Thymus (tissue), 14 donors: ENCODE measurements at places on chromosomes 4 and X.
A peak's percentile ranks its signal among the peaks of the same experiment; 100 is the strongest.

- no peak for DNase-seq
These were observed 2.2 kb upstream of the VGLL1 start for GRCh38 chrX:136529795-136530194.

DNA sequence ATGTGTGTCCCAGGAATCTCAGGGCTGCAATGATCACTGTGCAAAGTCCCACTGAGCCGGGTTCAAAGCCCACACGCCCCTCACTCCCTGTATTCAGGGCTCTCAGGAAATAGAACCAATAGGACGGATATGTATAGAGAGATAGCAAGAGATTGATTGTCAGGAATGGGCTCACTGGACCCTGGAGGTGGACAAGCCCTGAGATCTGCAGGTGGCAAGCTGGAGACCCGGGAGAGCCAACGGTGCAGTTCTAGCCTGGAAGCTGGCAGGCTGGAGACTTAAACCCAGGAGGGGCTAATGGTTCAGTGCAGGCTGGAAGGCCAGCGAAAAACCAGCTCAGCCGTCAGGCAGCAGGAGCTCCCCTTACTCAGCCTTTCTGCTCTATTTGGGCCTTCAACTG lies 52.8 kb upstream of the ADRA2C start:
- DNase-seq: no peak

GRCh38 chr4:153634738-153635353 lies 49.2 kb upstream of the TLR2 start:
- no peak for DNase-seq

DNA sequence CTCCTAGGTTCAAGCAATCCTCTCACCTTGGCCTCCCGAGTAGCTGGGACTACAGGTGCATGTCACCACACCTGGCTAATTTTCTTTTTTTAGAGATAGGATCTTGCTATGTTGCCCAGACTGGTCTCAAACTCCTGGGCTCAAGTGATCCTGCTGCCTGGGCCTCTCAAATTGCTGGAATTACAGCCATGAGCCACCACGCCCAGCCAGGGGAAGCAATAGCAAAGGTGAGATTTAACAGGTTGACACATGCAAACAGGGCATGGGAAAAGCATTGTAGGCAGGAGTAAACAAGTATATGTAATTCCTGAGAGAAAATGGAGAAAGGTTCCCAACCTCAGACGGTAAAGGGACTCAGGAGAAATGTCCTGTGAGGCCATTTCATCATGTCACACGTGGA lies 33.6 kb upstream of the TBL1X start:
- no peak for DNase-seq

DNA sequence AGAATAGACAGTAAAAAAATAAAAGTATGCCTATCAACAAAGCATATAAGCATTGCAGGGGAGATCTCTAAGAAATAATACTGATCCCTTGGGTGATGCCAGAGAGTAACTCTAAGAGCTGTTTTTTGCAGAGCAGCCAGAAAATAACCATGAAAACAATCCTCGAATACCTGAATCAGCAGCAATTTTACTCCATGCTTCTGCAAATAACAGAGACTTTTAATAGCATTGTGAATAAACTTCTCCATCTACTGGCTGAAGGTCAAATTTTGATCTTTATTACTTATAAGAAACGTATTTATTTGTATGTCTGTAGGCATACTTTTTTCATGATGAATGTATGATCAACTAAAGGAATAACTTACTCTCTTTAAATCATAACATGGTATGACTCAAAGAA lies 334.5 kb downstream of the GALNTL6 start:
- no peak for DNase-seq

DNA sequence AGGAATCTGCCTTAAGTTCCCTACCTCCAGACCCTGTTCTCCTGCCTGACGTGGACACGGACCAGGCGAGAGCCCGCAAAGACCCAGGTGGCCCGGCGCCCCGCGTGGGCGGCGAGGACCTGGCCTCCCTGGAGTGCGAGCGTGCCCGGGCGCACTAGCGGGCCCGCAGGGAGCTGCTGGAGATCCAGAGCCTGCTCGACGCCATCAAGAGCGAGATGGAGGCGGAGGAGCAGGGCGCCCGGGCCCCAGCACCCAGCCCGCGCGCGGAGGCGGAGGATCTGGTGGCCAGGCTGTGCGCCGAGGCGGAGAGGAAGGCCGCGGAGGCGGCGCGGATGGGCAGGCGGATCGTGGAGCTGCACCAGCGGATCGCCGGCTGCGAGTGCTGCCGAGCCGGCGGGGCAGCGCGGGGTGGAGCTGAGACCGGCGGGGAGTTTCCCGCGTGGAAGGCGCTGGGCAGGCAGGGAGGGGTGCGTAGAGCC lies 18.2 kb downstream of the MRFAP1 start:
- no peak for DNase-seq

DNA sequence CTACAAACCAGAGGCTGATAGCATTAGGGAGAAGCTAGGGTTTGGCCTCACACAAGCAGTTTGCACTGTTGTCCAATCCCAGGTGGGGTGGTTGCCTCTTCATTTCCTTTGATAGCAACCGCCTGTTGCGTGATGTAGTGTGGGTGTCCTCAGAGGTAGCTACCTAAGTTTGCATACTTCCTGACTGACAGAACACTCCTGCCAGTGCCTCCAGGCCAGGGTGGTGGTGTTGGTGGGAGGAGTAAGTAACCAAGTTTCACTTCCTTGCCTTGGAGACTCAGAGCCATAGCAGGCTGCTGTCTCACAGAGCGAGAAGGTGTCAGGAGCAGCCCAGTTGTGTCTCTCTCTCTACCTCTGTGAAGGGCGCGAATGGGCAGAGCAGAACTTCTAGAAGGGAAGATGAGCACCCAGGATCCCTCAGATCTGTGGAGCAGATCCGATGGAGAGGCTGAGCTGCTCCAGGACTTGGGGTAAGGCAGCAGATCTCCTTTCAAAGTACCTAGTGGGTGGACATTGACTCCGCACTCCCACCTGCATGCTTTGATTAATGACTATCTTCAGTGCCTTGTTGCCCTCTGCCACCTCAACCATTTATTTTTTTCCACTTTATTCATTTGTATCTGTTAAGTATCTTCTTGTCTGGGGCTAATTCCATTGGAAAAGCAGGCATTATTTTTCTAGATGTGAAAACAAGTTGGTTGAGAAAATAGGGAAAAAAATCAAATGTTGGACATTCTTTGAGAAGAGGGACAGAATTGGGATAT lies at the start of gene DAPP1:
Gene DAPP1 (plus strand): TSS at position 283 of the 764 bp plus-strand sequence. CDS start 87 bp downstream, at position 370.
- peak; percentile 38 for DNase-seq

GRCh38 chr4:70728091-70728490 lies 6.3 kb downstream of the RUFY3 start:
- DNase-seq: no peak

DNA sequence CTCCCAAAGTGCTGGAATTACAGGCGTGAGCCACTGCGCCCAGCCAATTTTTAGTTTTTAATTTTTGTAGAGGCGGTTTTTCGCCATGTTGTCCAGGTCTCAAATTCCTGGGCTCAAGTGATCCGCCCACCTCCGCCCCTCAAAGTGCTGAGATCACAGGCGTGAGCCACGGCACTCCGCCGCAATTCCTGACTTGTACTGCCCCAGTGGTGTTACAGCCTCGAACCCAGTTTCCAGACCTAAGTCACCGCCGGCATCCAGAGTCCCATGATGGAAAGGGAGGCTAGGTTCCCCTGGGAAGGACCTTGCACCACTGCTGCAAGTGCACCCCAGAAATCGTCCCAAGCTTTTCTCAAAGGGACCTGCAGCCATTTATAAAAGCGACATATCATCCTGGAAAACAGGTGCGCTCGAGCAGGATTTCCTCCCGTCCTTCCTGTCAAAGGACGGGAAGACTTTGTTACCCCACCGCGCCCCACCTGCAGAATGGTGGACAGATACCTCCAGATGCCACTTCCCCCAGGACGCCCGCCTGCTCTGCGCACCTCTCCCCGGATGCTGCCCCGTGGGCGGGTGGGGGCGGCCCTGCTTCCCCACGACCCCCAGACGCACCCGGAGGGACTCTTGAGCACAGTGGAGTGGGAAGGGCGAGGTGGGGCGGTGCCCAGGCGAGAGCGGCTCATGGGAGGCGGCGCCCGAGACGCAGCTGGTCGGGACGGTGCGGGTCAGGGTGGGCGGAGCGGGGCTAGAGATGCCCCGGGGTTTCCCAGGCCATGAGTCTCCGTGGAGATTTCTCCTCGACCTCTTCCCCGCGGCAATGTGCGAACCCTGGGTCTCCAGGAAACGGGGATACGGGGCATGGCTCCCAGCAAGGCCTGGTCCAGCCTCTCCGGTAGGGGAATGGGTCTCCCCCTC lies 947 bp upstream of the RPL10 start:
- DNase-seq: no peak

GRCh38 chr4:78565971-78566372 lies 14.4 kb downstream of the ANXA3 start:
- no peak for DNase-seq

DNA sequence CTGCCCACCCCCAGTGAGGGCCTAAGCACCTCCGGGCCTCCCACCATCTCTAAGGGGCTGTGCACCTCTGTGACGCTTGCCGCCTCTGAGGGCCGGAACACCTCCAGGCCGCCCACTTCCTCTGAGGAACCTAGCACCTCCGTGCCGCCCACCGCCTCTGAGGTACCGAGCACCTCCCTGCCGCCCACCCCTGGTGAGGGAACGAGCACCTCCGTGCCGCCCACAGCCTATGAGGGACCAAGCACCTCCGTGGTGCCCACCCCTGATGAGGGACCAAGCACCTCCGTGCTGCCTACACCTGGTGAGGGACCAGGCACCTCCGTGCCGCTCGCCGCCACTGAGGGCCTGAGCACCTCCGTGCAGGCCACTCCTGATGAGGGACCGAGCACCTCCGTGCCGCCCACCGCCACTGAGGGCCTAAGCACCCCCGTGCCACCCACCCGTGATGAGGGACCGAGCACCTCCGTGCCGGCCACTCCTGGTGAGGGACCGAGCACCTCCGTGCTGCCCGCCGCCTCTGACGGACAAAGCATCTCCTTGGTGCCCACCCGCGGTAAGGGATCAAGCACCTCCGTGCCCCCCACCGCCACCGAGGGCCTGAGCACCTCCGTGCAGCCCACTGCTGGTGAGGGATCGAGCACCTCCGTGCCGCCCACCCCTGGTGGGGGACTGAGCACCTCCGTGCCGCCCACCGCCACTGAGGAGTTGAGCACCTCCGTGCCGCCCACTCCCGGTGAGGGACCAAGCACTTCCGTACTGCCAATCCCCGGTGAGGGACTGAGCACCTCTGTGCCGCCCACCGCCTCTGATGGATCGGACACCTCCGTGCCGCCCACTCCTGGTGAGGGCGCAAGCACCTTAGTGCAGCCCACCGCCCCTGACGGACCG lies 977 bp downstream of the MAGEE1 start:
- peak; percentile 4 for DNase-seq

- no peak for DNase-seq
These were observed 33.5 kb upstream of the PRRG1 start for GRCh38 chrX:37315511-37316248.

GRCh38 chrX:112642349-112642748 lies 37.4 kb downstream of the LHFPL1 start:
- DNase-seq: peak; percentile 9

DNA sequence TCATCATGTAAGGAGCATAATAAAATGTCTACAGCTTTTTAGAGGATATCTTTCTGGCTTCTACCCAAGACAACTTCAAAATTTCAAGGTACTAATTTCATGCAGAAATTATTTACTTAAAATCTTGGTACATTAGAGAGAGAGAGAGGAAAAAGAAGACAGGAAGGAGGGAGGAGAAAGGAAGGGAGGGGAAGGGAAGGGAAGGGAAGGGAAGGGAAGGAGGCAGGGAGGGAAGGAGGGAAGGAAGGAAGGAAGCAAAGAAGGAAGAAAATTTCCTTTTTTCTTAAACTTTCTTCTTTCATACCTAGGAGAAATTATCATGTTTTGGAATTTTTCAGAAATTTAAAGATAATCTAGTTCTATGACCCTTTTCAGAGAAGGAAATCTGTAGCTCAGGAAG lies 61.8 kb downstream of the HS3ST1 start:
- no peak for DNase-seq

GRCh38 chrX:30781711-30782444 lies 107.2 kb downstream of the TAB3 start:
- DNase-seq: no peak

DNA sequence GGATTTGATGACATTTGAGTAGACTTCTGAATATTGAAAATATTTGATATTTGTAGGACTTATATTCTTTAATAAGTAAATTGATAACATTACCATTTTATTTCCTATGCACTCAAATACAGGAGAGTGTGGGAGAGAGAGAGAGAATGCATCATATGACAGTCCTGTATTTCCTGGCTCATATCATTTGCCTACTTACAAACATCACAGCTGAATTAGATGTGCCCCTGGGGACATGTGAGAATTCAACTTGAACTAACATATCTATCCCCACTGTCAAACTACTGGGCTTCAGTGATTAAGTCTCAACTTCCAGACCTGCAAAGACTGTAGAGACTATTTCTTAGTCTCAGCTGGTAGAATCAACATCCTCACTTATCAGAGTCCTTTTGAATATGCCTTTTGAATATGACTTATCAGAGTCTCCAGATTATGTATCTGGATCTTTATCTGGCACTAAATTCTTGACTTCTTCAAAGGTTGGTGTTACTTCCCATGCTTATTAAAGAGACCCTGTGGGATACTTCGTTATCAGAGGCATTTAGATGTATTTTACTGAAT lies 75.5 kb downstream of the PABPC4L start:
- no peak for DNase-seq

DNA sequence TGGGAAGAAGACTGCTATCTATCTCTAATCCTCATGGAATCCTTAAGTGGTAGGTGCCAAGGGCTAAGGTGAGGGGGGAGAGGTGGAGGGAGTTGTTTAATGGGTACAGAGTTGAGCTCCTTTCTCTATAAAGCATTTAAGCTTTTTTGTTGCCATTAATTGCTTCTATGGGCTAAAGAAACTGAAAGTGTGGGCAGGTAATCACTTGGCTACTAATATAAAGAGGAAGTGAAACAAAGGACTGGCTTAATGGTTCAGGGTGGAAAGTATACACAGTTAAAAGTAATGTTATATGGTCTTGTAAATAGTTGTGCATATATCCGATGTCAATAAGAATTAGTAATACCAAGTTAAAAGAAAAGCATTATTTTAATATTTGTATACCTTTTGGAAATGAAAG lies 83.9 kb downstream of the POLA1 start:
- no peak for DNase-seq

GRCh38 chrX:52979993-52980392 lies 21.7 kb upstream of the FAM156A start:
- no peak for DNase-seq

- DNase-seq: no peak
These were observed 226.8 kb downstream of the COL25A1 start for GRCh38 chr4:109075621-109076020.
